Thoracic aorta (tissue), 2 donors: ENCODE measurements at places on chromosomes 3 and 15. TPM values are rescaled to one million over a fixed set of nuclear protein-coding genes. Genes with fewer than 3 reads are reported as not detected.

Gene FOXL2
- not detected for total RNA-seq

Gene CLRN1
- not detected for total RNA-seq

Gene KIF23
- total RNA-seq: 9.8 TPM

Gene CELF6
- 2.3 TPM for total RNA-seq

Gene GOLGA6D
- not detected for total RNA-seq

Gene PPARG
- 13.1 TPM for total RNA-seq

Gene RPL32
- total RNA-seq: 867 TPM

Gene ABI3BP
- total RNA-seq: 46.8 TPM

Gene SLCO2A1
- total RNA-seq: 7.9 TPM

Gene FBXO40
- total RNA-seq: not detected

Gene PCLAF
- not detected for total RNA-seq

Gene ARHGEF26
- 96.4 TPM for total RNA-seq

Gene PIF1
- total RNA-seq: 9.0 TPM

Gene LSAMP
- 5.4 TPM for total RNA-seq

Gene SOX2
- not detected for total RNA-seq

Gene FAM98B
- 8.0 TPM for total RNA-seq

Gene EXD1
- not detected for total RNA-seq

Gene DGKG
- total RNA-seq: 12.5 TPM

Gene C3orf49
- total RNA-seq: not detected

Gene C3orf22
- not detected for total RNA-seq

Gene GOLGA8G
- total RNA-seq: not detected

Gene IGF1R
- total RNA-seq: 127 TPM

Gene CCDC54
- total RNA-seq: not detected

Gene AMIGO3
- 5.8 TPM for total RNA-seq

Gene HYAL1
- total RNA-seq: 6.1 TPM

Gene OR5K4
- not detected for total RNA-seq

Gene TIMP4
- total RNA-seq: 56.7 TPM

Gene SNURF
- 37.3 TPM for total RNA-seq

Gene SLC6A6
- 45.5 TPM for total RNA-seq

Gene CHRNA5
- total RNA-seq: 0.27 TPM

Gene RBP2
- total RNA-seq: not detected

Gene GOLGA8R
- 11.9 TPM for total RNA-seq

Gene SMCO1
- not detected for total RNA-seq

Gene CRTAP
- 419 TPM for total RNA-seq

Gene TFRC
- total RNA-seq: 127 TPM

Gene CHCHD6
- total RNA-seq: 12.5 TPM

Gene ITGA11
- total RNA-seq: 246 TPM

Gene C15orf39
- total RNA-seq: 45.2 TPM

Gene SCAANT1
- total RNA-seq: not detected

Gene CCDC39
- total RNA-seq: not detected

Gene UQCC5
- 8.7 TPM for total RNA-seq

Gene GRAMD1C
- 1.5 TPM for total RNA-seq

Gene CYP1A2
- not detected for total RNA-seq

Gene ROBO2
- total RNA-seq: 9.9 TPM

Gene CLDN16
- not detected for total RNA-seq

Gene IQCH
- 2.3 TPM for total RNA-seq

Gene CEMIP
- total RNA-seq: 1.1 TPM

Gene ZNF385D
- 81.3 TPM for total RNA-seq

Gene TNFAIP8L3
- total RNA-seq: 42.0 TPM

Gene LRTM1
- not detected for total RNA-seq

Gene ALDH1L1
- 50.2 TPM for total RNA-seq

Gene AADACL2
- total RNA-seq: not detected

Gene SEMA3F
- total RNA-seq: 35.1 TPM

Gene LRRC3B
- not detected for total RNA-seq

Gene CAMK2N2
- total RNA-seq: not detected
